ENCODE measurements at places on chromosomes 1 and 21. TPM values are rescaled to one million over a fixed set of nuclear protein-coding genes. Genes with fewer than 3 reads are reported as not detected.

Gene ZBTB37
- 9.9 TPM for total RNA-seq

Gene CFAP74
- total RNA-seq = not detected

Gene SYT6
- total RNA-seq = not detected

Gene SLC6A9
- total RNA-seq = 4.2 TPM

Gene KAZN
- 3.4 TPM for total RNA-seq

Gene TM2D1
- 43.7 TPM for total RNA-seq

Data from regular cardiac myocyte (primary cell).